CD4-positive, alpha-beta T cell treated with Interleukin-17A for 4 hours (primary cell): ENCODE measurements at places on chromosomes 7 and 10.

DNA sequence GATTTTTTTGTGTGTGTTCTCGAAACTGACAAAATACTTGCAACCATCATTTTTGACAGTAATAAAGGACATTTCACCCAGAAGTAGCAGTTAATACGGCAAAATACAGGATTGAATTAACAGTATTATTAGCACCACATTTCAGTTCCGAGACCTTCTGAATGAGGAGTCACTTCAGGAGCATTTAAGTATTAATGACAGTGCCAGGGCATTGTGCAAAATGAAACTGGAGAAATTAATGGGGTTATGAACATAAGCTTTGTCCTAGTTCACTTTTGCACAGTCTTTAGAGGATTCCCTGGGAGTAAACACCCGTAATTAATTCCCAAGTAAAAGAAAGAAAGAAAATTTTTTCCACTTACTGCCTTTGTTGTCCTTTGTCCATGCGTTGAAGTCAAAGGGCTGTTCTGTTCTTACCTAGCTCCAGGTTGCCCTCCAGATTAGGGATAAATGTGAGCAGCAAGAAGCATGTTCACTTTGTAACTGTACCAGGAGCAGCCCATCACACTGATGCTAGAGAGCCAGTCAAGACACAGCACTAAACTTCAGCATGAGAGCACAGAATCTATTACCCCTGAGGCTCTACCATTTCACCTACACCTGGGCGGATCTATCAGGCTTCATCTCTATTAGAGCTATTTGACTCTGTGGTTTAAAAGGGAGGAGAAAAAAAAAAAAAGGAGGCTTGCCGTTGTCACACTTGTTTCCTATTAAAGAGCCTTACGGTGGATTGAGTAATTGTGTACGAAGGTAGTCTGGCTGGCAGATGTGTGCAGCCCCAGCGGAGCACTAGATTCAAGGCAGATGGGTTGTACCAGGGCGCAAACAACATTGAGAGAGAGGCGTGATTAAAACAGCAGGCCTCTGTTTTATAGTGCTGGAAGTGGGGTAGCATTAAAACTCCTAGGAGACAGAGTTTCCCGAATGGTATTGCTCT lies 297.8 kb upstream of the SEMA3A start:
- DNase-seq, result no peak

DNA sequence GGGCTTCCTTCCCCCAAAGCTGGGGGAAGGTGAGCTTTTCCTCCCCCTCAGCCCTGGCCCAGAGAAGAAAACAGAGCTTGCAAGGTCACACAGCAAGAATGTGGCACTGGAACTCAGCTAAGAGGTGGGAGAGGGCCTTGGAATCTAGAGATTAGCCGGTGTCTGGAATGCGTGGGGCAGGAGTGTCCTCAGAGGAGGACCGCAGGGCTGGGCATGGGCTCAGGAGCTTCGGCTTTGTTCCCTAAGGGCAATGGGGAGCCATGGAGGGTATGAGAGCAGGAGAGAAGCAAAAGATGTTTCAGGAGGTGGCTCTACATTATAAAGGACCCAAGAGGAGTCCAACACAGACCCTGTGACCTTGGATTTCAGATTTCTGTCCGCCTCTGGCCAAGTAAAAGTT lies 127.2 kb upstream of the TNRC18 start:
- no peak for DNase-seq

- no peak for DNase-seq
Measured at GRCh38 chr10:72258617-72259016, 15.1 kb upstream of the DDIT4 start.

- no peak for DNase-seq
Measured at GRCh38 chr7:33667196-33667595, 238.1 kb upstream of the BMPER start.

GRCh38 chr7:155360495-155361345 lies 63.0 kb downstream of the INSIG1 start:
- no peak for DNase-seq

DNA sequence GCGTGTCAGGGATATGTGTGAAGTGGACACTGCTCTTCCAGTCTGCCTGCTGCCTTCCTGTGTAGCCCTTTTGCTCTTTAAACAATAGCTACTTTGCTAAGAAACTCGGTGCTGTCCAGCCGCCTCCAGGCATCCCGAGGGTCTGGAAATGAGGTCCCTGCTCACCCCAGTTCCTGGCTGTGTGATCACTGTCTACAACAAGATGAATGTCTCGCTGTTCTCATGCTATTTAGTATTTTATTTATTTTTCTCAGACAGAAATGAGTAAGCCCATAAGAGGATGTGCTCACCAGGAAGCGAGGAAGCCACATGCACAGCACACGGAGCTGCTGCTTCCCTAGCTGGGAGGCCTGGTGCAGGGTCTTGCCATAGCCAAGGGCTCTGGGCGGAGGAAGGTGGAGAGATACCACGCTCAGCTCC lies 167.0 kb upstream of the PITRM1 start:
- no peak for DNase-seq

DNA sequence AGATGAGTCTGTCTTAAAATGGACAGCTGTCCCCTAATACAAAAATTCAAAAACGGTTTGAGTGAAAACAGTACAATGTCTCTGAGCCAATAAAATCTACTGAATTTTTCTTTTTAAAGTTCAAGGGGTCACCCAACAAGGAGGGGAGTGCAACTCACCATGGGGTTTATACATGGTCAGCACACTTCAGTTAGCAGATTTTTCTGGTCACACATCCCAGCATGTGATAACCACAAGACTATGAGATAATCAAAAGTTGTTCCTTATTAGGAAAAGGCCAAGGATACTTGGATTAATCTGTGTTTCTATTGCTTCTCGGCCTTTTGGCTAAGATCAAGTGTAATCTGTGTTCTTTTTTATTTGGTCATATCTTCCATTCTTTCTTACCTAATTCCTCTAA lies 31.6 kb downstream of the ABCB5 start:
- DNase-seq, result no peak

GRCh38 chr7:129315960-129316359 lies 91.1 kb downstream of the AHCYL2 start:
- DNase-seq, result no peak

GRCh38 chr7:3630081-3630480 lies 329.0 kb downstream of the SDK1 start:
- DNase-seq, result no peak

DNA sequence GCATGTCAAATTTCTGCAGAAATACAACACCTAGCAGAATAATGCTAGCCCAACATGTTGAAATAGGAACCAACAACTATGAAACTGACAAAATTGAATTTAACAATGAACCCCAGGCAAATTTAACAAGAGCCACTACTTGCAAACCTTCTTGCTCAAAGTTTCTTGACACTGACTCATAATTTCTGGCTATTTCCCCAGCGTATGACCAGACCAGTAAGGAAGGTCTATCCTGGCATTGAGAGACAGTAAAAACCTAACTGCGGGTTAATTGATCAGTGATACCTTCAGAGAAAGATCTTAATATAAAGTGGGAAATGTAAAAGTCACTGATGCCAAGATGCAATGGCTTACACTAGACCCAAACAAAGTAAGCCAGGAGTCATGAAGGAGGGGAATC lies 510.1 kb downstream of the ARL4A start:
- no peak for DNase-seq

DNA sequence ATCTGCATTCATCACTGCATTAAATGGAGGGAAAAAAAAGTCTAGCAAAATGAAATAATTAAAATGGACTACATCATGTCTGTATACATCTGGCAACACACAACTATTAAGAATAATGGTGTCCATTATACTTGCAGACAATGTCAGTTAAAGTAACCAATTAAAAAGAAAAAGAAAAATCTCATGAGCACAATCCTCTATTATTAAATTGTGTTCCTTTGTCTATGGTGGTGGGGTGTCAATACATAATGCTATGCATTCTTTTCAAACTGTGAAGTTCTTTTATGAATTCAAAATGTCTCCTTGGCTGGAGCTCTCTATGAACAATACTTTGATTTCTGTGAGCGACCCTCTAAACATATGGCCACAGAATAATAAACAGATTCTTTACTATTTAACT lies 63.5 kb downstream of the NRP1 start:
- DNase-seq, result no peak

DNA sequence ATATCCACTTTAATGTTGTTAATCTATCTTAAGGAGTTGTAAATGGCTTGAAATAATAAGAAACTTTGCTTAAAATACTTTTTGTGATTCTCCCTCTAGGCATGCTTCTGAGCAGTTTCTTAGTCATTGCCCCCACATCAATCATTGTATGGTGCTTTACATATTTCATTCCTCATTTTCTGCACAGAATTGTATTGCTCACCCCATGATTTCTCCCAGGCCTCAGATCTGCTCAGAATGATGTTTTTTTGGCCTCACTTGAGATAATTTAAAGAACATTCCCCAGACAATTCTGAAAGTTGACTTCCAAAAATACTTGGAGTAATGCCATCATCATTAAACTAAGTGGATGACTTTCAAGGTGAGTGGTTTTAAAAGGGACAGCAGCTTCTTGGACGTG lies 82.1 kb upstream of the PRPS1L1 start:
- DNase-seq, result no peak

DNA sequence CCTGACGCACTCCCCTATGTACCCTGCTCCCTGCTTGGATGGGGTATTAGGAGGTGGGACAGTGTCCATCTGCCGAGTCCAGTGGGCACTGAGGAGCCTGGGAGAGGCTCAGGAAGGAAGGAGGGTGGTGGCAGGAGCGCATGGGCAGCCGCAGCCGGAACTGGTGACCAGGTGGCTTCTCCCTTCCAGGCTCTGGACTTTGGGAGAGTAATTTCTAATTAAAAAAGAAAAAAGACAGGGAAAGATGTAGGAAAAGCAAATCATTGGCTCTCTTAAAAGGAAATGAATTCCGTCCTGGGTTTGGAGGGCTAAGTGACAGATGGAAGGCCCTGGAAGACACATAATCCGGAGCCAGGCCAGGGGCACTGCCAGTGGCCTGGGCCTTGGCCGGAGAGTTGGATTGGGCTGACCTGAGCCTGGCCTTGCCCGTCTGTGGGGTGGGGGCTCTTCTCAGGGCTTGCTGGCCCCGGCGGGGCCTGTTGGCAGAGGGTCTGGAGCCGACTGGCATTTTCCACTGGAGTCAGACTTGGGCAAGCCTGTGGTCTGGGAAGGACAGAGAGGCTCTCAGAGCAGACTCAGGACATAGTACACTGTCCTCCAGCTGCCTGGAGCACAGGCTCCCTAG lies 63.0 kb downstream of the NEURL1 start:
- no peak for DNase-seq

DNA sequence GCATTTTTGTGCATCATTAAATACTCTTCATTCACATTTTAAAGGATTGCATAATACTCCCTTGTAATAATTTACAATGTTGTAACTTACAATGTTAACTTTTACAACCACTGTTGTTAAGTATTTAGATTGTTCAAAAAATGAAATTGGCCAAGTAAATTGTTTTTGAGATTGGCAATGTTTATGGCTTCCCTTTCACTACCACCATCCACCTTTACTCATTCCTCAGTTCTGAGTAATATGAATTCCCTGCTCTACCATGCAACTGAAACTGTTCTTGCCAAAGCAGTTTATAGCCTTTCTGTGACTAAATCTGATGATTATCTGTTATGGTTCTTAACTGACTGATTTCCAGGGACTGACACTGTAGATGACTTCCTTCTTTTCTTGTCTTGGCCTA lies 80.5 kb upstream of the TMEM106B start:
- DNase-seq, result no peak

DNA sequence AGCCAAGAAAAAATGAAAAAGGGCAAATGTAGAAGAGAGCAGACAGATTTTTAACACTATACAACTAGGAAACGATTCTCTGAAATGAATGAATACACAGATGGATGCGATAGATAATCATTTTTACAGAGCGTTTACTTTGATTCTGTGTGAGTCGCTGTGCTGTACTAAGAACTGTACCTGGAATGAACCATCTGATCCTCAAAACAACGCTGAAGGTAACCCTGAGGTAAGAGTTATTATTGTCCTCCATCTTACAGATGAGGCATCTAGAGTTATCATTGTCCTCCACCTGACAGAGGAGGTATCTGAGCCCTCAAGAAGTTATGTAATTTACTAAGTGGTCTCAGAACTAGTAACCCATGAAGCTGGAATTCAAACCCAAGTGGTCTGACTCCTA lies 80.2 kb downstream of the CHCHD3 start:
- no peak for DNase-seq

DNA sequence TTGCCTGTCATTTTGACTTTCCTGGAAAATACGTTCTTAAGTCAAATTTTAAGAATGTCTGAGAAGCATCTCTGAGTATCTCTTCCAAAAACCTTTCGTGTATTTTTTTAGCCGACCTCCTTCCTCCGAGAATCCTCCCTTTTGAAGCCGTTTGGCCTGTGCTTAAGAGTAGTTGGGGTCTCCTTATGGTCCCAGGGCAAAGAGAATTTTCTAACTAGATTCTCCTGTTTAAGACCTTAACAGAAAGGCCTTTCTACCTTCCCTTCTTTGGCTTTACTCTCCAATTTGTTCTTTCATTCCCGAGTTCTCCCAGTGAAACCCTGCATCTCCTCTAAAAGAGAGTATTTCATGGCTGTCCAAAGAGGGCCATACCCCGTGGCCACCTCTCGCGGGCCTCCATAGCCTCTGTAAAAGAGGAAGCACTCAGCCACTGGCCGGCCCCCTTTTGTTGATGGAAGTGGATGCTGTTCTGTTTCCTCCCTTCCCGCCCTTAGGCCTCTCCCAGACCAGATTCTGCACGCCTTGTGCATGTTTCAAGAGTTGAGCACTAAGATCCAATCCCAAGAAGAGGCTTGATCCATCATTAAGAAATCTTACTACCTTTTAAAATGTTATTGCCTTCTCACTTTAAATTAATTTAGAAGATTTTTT lies 6.6 kb upstream of the FEZF1 start:
- DNase-seq, result no peak

GRCh38 chr10:42753507-42754154 lies 29.0 kb upstream of the BMS1 start:
- DNase-seq, result no peak

GRCh38 chr7:962401-963081 lies 8.1 kb upstream of the ADAP1 start:
- no peak for DNase-seq

DNA sequence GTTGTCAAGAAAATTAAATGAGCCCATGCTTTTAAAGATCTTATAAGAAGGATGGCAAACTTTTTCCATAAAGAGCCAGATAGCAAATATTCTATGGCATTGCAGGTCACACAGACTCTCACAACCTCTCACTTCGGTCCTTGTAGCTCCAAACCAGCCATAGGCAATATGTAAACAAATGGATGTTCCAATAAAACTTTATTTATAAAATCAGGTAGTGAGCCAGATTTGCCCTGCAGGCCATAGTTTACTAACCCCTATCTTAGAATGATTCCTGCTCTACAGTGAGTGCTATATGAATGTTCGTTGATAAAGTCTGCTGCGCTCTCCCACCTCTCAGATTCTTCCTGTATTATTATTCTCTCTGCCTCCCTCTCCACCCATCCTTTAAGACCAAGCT lies 177.7 kb downstream of the KCNMA1 start:
- DNase-seq, result no peak

GRCh38 chr10:133294189-133294588 lies 14.5 kb downstream of the TUBGCP2 start:
- DNase-seq, result no peak
